ENCODE measurements at places on chromosomes 3 and 15.

- DNase-seq, result peak; percentile 4
These were observed 38.7 kb downstream of the ROBO1 start for GRCh38 chr3:79729096-79729495.

- DNase-seq, result no peak
These were observed 57.9 kb upstream of the ABHD2 start for GRCh38 chr15:89030311-89030710.

DNA sequence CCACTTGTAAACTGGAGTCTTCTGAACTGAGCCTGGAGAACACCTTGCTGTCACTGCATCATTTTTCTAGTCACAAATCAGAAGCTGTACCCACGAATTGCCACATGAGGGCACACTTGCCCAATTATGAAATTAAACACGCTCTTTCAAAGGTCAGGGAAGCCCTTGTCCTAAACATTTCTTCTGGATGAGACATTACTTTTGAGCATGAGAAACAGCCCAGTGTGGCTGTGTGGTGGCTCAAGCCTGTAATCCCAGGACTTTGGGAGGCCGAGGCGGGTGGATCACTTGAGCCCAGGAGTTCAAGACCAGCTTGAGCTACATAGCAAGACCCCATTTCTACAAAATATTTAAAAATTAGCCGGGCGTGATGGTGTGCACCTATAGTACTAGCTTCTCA lies 27.5 kb upstream of the CFAP161 start:
- peak; percentile 15 for DNase-seq

- DNase-seq, result no peak
These were observed 105.8 kb upstream of the ETV5 start for GRCh38 chr3:186214670-186215069.

DNA sequence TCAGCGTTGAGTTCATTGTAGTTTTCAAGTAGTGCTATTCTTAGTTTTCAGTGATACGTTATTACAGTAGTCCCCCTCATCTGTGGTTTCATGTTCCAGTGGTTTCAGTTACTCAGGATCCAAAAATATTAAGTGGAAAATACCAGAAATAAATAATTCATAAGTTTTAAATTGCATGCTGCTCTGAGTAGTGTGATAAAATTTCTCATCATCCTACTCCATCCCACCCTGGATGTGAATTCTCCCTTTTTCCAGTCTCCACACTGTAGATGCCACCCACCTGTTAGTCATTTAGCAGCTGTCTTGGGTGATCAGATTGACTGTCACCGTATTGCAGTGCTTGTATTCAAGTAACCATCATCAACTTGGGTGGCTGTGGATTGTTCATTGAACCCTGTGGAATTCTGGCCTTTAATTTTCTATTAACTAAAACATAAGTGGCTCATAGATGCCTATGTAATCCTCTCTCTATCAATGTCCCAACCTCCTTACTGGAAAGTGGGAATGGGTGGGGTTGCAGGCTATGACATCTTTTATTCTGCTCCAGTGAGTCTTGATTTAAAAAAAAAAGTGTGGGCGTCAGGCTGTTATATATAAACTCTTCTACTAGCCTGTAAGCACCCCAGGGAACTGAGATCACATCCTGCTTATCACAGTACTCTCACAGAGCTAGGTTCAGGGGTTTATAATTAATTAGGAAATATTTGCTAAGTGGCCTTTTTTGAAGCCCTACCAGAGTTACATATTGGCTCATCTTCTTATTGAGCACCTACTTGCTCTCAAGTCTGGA lies 97.5 kb downstream of the CFAP20DC start:
- DNase-seq, result no peak

DNA sequence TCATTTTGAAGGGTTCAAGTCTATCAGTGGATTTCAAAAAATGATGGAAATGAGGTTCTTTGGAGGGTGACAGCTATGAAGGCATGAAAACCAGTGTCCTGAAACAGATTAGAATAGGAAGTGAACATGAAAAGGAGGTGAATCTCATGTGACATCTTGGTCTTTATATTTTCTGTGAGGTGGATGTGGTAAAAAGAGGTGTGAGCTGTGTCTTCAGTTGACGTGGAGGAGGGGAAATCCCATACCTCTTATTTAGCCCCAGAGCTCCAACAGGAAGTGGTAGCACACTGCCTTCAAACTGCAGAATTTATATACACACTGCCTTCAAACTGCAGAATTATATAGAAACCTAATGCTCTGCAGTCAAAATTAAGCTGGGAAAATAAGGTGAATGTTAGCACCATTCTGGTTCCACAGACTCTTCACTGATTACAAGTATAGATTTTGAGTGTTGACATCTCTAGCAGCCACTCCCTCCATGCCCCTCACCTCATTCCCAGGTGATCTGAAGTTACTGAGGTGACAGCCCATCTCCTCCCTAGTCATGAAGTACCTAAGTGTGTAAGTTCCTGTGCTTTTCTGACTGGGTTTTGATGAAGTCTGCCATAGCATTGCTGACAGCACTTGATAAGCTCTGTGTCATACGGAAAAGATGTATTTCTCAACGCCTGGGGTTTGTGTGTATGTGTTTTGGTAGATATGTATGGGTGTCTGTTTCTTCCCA lies 2.7 kb downstream of the RAB8B start:
- no peak for DNase-seq

DNA sequence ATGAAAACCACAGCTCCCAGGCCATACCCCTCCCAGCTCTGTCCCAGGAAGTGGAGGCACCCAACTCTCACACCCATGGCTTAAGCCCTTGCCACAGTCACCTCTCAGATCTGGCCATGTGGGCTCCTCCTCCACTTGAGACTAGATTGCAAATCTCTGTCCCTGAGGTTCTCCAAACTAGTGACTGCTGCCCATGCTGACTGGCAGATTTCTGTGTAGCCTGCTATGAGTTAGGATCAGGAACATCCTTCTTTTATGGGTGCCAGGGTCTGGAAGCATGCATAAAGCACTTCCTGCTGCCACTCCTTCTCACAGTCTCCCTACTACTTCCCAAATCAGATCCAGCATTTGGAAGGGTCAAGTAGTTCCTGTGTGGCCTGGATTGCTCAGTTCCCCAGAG lies 59.6 kb upstream of the GOLIM4 start:
- DNase-seq, result no peak

- DNase-seq, result no peak
These were observed 8.0 kb upstream of the TMEM212 start for GRCh38 chr3:171835116-171835515.

DNA sequence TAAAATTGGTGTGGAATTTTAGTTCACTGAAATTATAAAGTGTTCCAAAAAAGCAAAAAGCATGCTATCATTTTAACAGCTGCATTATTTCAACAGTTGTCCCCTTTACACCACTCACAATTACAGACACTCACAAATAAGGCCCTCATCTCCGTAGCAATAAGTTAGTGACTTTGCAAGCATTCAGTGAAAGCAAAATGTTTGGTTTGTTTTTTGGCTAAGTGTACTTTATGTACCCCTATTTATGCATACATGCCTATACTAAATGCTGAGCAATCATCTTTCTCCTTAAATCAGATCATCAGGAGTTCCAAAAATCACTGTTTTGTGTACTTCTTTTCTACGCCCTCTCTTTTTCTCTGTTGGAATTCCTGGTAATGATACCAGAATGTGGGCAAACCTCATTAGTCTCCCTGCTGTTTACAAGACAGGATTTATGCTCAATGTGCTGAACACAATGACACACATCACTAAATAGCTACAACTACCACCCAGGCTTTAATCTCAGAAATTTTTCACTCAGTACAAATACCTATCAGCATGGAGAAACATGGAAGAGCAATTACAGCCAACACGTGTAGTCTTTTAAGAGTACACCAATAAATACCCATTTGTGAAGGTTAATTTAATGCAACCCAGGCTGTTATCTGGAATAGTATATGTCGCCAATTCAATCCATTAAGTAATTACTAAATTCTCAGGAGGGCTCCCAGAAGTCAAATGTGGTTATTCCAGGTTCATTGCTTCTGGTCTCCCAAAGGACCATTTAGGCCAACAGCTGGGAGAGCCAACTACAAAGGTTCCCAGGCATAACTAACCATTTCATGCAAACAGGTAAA lies 12.0 kb downstream of the ALDH1A2 start:
- DNase-seq, result no peak

DNA sequence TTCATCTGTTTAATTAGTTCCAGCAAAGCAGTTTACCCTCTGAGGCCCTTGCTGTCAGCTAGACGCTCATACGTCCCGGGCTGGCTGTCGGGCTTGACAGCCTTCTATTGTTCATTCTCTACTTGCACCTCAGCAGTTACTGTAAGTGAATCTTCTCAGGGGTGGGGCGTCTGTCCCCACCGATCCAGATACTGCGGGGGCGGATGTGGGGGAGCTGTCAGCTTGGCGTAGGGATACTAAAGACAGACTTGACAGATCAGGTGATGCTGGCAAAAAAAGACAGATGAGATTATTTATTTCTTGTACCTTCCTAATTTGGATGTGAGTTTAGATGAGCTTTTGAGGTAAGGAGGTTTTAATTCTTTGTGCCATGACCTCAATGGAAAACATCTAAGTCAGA lies 315.3 kb downstream of the NR2F2 start:
- no peak for DNase-seq

DNA sequence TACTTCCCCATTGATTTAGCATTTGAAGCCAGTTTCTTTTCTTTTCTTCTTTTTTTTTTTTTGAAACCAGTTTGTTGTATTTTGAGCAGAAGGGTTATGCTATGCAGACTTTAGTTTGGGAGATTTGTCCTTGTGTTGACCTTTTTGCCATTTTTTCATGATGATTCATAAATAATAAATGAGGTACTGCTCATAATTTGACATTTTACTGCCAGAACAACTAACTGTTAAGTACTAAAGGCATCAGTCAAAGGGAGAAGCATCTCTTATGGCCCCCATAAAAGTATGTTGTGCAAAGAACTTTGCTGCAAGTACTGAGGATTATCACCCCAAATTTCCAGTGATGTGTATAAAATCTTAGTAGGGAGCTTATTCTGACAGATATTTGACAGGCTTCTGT lies 1.7 kb upstream of the GPR87 start:
- DNase-seq, result no peak

All from nucleus accumbens (tissue), 56 donors.